Stimulated activated CD8-positive, alpha-beta memory T cell treated with anti-CD3 and anti-CD28 coated beads, Interleukin-4, amount 100 ng/mL, for 48 hours (primary cell): ENCODE measurements at places on chromosomes 5 and 9.

GRCh38 chr9:83153030-83153429 is 90.1 kb upstream of the RASEF start:
- DNase-seq: no peak

DNA sequence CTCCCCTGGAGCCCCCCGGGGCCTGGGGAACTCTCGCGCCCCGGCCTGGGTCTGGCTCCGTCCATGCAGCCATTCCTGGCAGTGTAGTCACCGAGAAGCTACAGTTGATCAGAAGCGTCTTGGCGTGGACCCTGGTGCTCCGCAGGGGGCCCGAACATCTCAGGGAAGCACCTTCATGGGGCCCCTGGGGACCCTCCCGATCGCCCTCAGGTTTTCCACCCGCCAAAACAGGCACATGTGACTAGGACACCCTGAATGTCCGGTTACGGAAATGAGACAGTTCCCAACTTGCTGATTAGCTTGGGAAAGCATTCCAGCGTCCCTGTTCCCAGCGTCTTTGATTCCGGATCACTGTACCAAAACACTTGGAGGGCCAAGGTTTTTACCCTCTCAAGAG is 472 bp downstream of the FBXO4 start:
- DNase-seq: peak; percentile 55

DNA sequence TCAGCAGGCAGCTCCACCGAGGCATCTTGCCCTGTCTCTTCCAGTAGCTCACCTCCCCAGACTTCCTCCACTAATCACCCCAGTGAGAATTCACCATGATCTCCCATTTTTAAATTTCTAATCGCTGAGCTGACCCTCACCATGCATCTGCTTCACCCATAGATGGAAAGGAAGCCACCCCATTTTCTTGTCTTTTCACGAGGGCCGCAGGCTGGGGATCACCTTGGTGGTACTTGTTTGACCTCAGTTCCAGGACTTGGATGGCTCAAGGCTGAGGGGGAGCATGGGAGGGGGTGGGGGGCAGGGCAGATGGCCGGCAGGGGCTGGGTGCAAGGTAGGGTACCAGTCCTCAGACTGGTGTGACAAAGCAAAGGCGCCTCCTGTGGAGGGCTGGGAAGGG is 3.6 kb downstream of the PROP1 start:
- DNase-seq: no peak

DNA sequence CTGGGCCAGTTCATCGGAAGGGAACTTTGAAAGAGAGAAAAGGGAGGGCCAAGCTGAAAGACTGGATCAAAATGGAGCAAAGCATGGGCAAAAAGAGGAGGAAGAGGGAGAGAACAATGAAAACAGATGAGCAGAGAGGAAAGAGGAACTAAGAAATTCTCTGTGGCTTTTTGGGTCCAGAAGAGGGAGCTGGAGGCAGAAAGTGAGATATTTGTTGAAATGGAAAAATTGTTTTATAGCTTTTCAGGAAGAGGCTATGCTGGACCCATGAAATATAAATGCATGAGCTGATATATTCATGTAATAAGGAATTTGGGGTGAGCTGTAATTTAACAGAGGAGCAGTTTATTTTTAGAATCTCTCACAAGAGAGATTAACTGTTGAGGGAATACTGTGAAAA is 457.3 kb downstream of the DMAC1 start:
- DNase-seq: no peak

GRCh38 chr9:116286297-116286696 is 132.7 kb downstream of the PAPPA start:
- DNase-seq: no peak
